Inflammatory macrophage treated with lipopolysaccharide for 1 hour (primary cell): ENCODE measurements at places on chromosomes 4 and X.
A peak's percentile ranks its signal among the peaks of the same experiment; 100 is the strongest.

DNA sequence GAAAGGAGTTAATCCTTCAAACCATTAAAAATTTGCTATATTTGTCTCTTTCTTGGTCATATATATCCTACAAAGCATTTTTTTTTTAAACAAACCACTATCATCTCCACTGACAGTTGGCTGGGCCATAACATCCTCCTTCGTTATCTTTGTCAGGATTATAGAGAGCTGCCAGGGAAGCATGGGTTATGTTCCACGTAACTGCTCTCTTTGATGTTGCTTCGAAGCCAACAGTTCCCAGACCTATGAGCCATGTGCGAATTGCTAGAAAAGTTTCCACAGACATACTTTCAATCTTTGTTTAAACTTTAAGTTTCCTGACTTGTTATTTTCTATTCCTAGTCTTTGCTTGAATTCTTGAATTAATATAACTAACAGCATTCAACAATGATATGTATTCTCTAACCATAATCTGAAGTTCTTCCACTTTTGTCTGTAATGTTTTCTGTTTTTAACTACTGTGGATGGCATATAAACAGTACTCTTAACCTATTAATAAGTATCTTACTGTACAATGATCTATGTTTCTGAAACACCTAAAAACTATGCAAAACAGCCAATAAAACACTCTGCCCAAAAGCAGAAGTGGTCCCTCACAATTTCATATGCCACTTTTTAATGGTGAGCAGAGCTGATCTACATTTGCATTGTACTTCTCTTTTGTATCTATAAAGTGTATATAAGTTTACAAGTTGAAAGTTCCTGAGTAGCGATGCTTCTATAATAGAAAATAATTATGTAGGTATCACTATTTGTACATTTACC is 37.9 kb downstream of the EREG start:
- no peak for DNase-seq

- no peak for DNase-seq
Observed at GRCh38 chr4:38930204-38930603, 62.6 kb downstream of the FAM114A1 start.

- DNase-seq: no peak
Observed at GRCh38 chrX:148600131-148600530, 99.7 kb downstream of the AFF2 start.

- no peak for DNase-seq
Observed at GRCh38 chr4:177283167-177283566, 26.5 kb upstream of the NEIL3 start.

DNA sequence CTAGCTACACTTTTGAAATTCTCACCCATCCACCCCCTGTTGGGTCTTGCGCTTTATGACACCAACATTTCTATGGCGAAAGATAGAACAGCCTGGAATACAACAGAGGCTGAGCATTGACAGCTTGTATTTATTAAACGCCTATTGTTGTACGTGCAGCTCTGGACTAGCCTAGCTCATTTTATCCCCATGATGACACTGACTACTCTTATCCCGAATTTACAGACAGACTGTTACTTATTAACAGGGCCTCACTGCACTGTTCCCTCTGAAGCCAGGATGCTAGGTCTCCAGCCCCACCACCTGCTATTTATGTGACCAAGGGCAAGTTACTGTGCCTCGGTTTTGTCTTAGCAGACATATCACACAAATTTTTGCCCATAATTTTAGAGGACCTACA is 1.0 kb upstream of the RFC1 start:
- no peak for DNase-seq

DNA sequence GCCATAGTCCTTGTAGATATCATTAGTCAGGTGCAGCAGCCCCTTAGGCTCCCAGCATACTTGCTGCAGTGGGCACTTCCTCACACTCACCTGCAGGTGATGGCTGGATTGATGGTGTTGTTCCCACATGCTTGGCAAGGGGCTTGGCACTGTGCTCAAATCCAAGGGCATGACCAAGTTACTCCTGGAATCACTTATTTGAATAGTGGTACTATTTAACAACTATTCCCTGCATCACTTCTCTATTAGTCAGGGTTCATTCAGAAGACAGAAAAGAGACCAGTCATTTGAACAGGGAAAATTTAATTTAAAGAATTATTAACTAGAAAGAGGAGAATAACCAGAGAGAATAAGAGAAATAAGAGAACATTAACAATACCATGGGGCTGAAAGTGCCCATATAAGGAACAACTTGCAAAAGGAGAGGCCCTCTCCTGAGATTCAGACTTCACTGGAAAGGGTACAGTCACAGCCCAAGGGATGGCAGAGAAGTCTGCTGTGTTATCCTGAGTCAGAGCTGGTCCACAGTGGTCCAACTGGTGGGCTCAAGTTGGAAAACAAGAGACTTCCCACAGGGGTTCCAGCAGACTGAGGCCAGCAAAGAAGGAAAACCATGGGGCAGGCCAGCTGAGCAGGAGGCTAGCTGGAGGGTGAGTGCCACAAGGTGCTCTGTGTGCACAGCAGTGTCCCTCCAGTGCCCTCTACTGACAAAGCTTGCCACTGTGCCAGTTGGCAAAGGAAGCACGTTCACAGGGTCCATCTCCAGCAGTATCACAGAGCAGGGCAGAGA is 9.8 kb downstream of the SPP1 start:
- peak; percentile 73 for DNase-seq

- DNase-seq: no peak
Observed at GRCh38 chr4:63894161-63894560, 515.1 kb downstream of the TECRL start.

GRCh38 chrX:35374116-35374515 is 424.0 kb upstream of the MAGEB16 start:
- DNase-seq: no peak

DNA sequence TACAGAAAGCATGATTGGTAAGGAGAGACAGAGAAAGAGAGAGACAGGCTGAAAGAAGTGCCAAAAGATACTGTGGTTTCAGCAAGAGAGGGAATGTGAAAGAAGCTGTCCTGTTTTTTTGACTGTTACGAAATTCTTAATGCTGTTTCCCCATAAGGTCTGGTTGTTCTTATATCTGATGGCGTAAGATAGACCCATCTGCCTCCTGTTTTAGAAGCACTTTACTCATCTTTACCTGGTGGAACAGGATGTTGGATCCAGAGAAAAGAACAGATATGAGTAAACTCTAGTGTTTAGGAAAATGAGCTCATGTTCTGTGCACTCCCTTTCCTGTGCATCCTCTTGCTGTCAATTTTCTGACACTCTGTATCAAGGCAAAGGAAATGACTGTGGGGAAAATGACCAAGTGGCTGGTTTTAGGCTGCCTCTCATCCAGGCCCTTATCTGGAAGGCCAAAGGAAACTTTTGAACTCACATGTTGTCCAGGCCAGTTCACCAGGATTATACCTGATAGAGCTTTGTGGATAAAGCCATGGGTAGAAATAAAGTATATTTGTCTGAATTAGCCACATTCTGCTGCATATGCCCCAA is 311.7 kb upstream of the HTR2C start:
- no peak for DNase-seq

GRCh38 chr4:150104404-150105027 is 26.3 kb downstream of the DCLK2 start:
- no peak for DNase-seq

DNA sequence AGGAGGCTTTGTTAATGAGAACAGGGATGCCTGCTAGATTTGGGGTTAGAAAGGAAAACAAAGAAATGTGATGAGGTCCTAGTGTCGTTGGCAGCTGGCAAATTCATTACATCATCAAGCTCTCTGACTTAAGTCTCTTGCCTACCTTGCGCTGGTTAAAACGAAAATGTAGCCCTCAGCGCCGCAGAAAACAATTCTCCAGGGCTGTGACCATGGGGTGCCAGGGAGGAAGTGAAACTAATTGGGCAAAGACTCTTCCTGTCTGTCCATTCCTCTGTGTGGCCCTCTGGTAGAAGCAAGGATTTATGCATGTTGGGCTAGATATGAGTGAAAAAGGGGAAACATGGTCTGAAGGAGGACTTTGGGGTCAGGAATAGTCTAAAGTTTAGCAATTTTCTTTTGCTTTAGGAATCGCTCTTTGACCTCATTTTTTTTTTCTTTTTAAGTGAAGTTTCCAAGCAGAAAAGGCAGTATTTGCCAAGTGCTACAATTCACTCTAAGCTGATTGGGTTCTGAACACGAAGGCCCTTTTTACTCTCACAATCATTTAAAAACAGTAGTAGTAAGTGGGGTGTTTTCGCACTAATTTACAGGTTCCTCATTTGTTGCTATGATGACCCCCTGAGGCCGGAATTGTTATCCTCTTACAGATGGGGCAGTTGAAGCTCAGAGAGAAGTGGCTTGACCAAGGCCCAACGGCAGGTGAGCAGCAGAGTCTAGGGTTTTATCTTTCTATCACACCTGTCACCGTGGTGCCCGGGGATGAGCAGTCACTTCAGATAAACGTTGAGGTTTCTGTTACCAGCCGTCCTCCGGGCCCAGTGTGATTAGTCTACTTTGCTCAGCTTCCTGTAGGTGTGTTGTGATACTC is 27.3 kb upstream of the CHRNA9 start:
- peak; percentile 87 for DNase-seq
